ENCODE measurements at places on chromosomes 13 and 19.

GRCh38 chr19:54952591-54953344 is 5.4 kb upstream of the NLRP7 start:
- no peak for DNase-seq

DNA sequence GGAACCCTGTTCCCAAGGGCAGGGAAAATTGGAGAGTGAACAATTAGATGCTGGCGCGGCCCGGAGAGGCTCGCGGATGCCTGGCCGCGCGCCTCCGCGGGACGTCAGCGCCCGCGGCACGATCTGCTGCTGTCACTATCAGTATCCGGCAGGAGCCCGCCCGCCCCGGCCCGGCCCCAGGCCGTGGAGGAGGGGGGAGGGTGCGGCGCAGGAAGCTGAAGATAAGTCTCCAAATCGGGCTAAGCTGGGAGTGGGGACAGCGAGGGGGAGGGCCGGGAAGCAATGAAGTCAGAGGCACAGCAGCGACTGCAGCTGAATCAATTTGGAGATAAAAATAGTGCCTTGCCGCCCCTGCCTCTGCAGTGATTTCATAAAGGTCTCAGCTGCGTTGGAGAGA is 441.5 kb upstream of the KLF12 start:
- no peak for DNase-seq

DNA sequence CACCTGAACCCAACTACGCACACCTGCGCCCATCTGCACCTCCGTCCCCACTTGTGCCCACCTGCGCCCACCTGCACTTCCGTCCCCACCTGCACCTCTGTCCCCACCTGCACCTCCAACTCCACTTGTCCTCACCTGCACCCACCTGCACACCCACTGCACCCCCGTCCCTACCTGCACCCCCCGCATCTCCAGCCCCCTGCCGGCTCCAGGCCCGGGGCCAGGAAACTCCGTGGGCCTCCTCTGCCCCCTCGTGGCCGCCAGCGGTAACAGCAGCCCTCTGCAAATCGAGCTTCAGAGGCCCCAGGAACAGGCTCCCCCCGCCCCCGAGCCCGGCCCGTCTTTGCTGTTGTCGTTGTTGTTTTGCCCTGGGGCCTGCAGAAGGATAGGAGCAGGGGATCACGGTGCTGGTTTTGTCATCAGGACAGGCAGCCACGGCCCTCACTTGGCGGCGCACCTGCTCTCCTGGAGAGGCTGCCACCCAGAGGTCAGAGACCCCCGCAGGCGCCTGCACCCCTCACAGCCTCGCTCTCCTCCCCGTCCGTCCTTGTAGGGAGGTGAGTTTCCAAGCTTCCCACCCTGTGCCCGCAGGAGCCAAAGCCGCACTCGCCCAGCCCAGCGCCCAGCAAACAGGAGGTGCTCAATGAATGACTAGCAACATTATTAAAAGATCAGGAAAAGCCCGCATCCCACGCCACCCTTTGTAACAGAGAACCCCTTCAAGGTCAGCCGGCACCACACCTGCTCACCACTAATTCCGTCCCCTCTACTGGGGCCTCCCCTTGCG is 65.4 kb downstream of the GNG7 start:
- peak; percentile 77 for DNase-seq

- DNase-seq, result peak; percentile 86
Measured at GRCh38 chr19:34269968-34270621, 15.7 kb downstream of the GARRE1 start.

- peak; percentile 51 for DNase-seq
Measured at GRCh38 chr19:41872775-41873647, 4.1 kb upstream of the CD79A start.

GRCh38 chr13:25455146-25455545 is 83.4 kb downstream of the ATP8A2 start:
- no peak for DNase-seq

DNA sequence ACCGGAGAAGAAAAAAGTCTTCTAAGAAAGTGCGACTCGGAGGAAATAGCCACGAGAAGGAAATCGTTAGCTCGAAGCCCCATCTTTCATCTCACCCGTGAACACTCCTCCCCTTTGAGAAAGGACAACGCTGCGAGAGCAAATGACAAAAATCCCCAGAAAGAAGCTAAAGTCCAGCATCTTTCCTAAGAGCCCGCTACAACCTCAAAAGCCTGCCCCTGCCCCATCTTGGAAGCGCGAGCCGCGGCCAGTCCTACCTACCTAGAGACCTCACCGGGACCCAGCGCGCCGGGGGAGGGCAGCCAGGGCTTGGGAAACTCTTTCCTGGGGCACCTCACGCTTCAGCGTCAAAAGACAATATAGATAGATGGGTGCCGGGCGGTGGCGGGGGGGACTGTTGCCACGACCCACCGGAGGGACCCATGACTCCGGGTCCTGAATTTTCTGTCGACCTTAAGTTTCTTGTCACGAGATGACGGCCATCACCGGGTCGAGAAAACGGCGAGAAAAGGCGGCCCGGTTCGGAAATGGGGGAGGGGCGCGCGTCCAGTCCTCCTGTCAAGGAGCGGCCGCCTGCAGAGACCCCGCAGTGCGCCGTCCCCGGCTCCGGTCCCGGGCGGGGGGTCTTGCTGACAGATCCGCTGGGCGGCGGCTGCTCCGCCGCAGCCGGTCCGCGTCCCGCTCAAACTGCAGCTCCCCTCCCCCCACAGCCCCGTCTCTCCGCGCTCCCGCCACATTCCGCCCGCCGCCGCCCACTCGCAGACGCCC is 65.9 kb downstream of the KCNRG start:
- peak; percentile 77 for DNase-seq

All from CD4-positive, CD25-positive, alpha-beta regulatory T cell (primary cell).